ENCODE measurements at places on chromosomes 2 and 18.
A peak's percentile ranks its signal among the peaks of the same experiment; 100 is the strongest.

DNA sequence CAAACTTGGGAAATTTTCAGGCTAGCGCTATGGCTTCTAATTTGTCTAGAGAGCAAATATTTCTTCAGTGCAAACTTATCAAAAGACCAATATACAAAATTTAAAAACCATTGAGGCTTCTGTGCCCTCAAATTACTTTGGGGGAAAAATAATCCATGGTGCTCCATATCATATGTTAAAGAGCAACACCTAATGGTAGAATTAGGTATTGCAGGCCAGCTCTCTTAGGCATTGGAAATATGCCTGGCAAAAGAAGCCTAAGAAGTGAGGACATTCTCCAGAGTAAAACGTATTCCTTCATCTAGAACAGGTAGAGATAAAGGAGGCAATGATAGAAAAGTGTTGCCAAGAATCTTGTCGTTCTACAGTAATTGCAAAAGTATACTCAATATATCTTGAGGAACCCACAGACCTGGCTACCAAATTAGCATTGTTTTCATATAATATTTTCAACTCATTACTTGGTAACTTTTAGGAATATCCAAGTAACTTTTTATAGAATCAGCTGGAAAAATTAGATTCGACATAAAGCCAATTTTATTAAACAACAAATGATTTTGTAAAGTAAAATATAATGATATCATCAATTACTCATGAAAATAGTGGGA is 401.1 kb downstream of the BCL11A start:
- DNase-seq, result no peak

DNA sequence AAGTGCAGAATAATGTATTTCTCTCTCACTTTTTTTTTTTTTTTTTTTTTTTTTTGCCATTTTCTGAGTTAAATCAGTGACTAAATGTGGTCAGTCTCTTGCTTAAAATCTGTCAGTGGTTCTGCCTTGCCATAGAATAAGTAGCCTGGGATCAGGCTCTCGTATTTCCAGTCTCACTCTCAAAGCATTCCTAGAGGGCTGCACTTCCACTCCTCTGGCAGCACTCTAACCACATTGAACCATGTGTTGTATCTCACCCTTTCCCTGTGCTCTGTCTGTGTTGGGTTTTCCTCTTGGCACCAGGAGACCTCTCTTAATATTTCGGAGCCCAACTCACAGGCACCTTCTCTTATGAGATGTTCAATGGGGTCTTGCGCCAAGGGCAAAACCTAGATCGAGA is 304.4 kb downstream of the CTNNA2 start:
- DNase-seq, result no peak

- DNase-seq, result no peak
Observed at GRCh38 chr18:61710082-61710620, 182.7 kb downstream of the RNF152 start.

DNA sequence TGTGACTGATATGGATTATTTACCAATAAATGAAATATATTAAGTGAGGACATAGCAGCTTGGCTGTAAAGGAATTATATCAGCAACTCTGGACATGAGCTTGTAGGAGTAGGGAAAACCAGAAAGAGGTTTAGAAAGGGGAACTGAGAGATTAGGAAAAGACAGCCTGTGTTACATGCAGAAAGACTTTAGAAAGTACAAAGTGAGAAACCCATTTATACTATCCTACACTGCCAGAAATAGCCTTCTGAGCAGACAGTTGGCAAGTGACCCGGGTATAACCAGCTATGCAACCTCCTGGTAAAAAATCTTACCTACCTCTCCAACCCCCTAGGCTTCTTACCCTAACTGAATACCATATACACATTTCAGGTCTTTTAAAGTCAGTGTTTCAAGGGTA is 134.1 kb downstream of the ANKRD44 start:
- no peak for DNase-seq

DNA sequence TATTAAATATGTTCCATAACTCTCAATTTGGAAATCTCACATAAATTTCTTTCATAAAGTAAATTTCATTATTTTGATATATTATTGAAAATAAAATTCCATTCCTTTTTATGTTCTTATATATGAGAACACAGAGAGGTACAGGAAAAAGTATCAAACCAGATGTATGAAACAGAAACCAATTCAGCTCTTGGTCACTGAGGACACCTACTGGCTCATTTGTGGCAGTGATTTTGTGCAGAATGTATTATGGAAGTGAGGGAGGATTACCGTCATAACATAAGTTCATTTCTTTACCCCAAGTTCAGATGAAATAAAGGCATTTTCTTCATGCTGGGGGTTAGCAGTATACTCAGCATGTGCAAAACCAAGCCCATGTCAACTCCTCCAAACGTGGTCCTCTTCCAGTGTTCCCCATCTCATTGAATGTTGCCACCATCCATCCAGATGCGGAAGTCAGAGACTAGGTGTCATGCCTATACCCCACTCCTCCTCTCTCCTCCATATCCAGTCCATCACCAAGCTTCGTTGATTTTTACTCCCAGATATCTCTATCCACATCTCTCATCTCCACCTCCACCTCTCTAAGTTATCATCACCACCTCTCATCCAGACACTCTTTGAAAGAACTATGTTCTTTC is 41.7 kb upstream of the MALL start:
- DNase-seq, result no peak

GRCh38 chr2:38201784-38202183 is 125.8 kb upstream of the CYP1B1 start:
- no peak for DNase-seq

- no peak for DNase-seq
Observed at GRCh38 chr18:56983275-56983992, 163.5 kb upstream of the BOD1L2 start.

DNA sequence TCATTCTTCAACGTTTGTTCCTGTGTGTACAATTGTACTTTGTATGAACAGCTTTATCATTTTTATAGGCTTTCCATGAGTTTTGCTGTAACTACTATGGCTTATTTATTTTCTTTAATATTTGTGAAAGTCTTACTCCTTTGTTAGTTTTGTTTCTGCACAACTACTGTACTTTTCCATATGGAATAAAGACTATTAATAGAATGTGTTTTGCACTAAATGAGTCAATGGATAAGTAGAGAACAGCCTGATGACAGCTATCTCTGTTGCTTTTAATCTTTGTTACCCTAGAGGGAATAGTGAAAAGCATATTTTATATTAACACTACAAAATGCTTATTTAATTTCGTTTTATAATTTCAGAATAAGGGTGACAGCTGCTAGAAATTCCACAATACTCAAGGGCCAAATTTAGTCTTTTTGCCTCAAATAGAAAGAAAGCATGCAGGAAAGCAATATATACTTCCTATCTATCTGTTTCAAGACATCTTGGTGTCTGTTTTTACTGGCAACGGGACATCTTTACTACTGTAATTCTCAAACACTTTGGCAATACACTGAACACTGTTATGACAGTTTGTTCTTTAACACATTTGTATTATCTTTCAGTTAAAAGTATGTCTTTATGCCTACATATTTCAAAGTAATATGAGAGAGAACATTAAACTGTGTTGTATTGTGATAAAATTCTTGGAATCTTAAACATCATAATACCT is 53.9 kb downstream of the WDSUB1 start:
- DNase-seq, result no peak

DNA sequence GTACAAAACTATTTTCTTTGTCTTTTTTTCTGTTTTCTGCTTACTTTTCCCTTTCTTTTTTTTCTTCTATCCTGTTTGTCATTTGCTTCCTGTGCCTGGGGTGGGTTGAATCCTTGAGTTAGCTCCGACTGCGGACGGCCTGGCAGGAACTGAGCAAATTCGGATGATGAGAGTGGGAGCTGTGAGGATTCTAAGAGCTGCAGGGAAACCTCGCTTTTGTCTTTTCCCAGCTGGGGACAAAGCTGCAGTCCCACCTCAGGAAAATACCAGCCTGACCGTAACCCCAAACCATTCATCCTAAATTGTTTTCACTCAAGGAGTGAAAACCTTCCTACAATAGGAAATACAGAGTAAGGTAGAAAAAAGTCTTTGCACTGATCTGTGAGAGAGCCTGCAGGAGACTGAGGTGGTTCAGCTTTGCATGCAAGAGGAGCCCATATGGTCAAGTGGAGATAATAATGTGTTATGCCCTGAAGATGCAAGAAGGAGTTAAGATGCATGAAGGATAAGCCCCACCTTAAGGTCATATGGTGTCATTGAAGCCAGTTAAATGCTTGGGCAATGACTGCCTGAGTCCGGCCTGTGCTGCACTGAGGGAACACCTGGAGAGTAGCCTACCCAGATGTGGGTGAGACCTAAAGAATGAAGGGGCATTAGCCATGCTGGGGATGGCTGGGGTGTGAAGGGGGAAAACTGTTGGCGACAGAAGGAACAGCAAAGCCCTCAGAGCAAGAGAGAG is 31.7 kb upstream of the ARL4C start:
- no peak for DNase-seq

GRCh38 chr2:233689501-233689900 is 3.2 kb upstream of the UGT1A6 start:
- DNase-seq, result no peak

DNA sequence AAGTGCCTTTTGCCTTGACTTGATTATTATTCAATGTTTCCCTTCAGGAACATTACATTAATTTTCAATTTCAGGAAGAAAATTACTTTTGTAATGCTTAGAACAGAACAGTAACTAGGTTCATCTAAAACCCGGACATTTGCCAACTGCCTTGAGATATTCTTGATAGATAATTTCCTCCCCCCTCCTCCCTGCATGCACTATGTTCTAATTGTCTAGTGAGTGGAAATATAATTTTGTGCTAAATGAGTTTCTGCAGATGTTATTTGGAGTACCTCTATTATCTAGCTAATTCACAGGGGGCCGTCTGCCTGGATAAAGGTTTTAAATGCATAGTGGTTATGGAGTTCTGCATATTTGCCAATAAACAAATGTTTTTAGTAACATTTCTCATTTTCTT is 200.3 kb upstream of the SLC39A10 start:
- peak; percentile 64 for DNase-seq

DNA sequence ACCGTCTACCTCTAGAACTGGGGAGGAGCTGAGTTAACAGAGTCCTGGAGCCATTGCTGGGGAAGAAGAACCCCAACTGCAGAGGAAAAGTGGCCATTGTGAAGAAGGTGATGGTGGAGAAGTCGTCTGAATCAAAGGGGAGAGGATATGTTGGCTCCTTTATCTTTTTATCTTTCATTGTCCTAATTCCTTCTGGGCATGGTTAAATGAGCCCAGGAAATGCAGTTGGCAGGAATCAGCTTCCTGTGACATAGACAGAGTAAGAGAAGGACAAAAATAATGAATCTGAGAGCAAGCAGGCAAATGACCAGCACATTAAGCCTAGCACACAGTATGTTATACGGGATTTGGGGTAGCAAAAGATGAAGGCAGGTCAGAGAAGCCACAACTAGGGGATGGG is 16.0 kb upstream of the ACTR3 start:
- no peak for DNase-seq

DNA sequence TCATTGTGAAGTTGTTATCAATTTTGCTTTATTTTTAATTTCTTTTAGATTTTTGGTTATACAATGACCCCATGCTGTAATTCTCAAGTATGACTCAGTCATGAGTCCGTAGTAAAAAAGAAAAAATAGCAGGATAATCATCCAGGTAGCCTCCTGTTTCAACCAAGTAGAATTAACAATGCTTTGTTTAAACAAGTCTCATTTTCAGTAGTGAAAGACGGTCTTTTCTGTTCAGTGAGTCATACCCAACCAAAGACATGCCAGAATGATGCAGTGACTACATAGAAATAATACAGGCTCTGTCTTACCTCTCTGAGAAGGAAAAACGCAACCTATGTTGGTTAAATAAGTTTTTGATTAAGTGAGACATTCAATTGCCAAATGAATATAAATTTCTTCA is 67.8 kb upstream of the DSC1 start:
- no peak for DNase-seq

- DNase-seq, result no peak
Observed at GRCh38 chr2:240733803-240734495, 42.3 kb downstream of the AQP12A start.

- DNase-seq, result no peak
Observed at GRCh38 chr2:187312718-187313282, 135.3 kb downstream of the CALCRL start.

GRCh38 chr2:230866756-230867523 is 2.2 kb downstream of the ITM2C start:
- DNase-seq, result no peak

DNA sequence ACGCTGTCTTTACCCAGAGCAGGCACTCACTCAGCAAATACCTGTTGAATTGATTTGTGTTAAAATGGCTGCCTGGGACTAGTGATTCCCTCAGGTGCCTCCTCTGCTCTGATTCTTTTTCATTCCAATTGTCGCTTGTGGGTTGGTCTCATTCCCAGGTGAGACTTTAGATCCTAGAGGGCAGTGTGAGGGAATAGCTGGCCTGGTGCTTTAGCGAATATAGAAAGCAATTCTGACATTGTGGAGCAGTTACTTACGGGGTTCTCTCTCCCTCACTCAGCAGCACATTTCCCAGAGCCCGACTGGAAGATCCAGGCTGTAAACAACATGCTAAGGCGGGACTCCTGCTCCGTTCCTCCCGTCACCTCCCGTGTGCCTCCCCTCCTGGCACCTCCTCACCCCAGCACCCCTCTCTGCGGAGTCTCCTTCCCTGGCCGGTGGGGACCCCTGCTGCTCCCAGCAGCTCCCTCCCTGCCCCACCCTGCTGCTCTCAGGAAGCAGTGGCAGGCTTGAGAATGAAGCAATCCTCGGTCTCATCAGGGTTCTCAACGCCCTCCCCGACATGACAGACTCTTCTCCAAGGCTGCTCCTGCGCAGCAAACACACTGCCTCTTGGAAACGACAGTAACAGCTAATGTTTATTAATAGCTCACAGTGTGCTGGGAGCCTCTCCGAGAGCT is 26.9 kb downstream of the CELF4 start:
- no peak for DNase-seq

DNA sequence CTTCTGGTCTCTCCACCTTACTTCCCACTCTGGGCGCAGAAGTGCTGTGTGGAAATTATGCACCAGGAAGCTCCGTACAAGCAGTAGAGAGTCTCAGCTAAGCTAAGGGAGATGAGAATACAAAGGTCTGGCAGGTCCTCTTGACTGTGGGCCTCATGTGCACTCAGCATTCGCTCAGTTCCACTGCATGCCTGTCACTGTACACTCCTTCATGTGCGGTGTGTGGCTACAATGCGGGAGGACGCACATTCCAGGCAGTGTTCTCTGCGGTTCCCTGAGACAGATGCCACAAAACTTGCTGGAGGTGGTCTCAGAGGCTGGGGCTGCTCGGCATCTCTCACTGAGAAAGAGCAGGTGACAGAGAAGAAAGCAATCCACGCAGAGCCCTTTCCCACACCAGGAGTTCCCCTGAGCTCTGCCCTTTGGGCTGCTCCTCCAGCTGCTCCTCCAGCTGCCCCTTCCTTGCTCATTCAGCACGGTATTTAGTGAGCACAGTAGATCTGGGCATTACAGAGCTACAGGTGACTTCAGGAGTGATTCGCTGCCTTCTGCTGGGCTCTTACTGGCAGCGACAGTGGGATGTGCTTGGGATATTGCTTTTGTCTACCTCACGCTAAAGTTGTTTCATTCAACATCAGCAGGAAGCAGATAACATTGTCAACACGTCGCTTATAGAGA is 176.6 kb downstream of the SH3RF3 start:
- DNase-seq, result no peak

Measured in NCI-H1436 (cell line).